Cardiac fibroblast (primary cell): ENCODE measurements at places on chromosomes 6 and 20.
A peak's percentile ranks its signal among the peaks of the same experiment; 100 is the strongest.

GRCh38 chr6:139595183-139595582 is 220.7 kb upstream of the CITED2 start:
- peak; percentile 29 for DNase-seq

GRCh38 chr20:45918779-45919537 is 7.0 kb upstream of the PLTP start:
- DNase-seq, result peak; percentile 48

DNA sequence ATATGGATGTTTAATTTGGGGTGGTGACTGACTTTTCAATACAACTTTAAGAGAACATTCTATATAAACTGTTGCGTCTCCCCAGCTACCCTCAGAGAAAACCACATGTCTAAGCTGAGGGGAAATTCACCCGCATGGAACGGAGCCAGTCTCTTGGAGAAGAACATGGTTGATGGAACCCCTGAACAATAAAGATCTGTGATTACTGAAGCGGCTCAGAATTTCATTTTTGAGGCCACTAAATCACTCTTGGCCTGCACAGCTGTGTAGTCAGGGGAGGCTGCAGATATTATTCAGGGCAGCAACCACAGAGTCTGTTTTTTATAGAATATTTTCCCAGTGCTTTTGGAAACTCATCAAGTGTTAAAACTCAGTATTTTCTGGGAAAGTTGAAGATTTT is 73.8 kb downstream of the EYA4 start:
- DNase-seq, result no peak

DNA sequence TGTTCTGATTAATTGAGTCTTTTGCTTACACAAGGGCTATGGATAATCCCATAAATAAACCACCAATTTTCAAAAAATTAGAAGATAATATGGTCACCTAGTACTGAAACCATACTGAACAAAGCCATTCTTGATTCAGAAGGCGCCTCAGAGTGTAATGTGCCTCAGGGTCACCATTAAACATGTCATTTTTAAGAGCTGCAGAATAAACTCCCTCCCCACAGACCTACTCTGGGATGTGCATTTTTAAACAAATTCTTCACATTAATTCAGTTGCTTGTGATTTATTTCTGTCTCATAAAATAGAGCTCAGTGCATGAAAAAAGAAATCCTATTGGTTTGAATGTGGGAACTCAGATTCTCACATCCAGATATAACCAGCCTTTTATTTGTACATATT is 202.1 kb upstream of the HEY2 start:
- no peak for DNase-seq

DNA sequence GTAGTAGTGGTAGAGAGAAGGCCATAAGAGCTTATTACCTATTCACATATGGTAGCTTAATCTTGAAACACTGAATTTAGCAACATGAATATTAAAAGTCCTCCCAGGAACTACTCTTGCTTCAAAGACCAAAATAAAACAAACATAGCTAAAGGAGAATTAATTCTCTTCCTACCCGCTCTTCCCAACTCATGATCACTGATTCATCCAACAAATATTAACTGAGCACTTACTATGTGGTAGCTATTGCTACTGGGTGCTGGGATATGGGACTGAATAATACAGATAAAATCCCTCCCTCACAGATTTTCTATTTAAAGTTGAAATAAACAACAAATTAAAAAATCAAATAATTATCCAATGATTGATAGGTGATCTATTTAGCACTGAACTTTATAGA is 287.1 kb downstream of the BTBD9 start:
- DNase-seq, result peak; percentile 61

DNA sequence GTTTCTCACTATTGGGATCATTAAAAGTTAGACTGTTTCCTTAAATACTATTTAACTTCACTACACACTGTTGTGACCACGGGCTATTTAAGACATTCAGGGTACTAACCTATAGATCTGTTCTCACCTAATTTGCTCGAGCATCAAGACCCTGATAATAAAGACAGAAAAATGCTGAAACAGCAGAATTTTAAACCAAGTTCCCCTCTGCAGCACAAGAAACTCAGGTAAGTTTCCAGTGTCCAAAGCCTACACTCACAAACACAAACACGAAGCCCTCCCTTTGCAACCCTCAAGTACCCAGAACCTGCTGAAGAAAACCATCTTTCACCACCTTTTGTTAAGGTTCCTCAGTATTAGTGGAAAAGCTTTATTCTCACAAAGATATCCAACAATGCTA is 4.0 kb downstream of the SNX5 start:
- no peak for DNase-seq

DNA sequence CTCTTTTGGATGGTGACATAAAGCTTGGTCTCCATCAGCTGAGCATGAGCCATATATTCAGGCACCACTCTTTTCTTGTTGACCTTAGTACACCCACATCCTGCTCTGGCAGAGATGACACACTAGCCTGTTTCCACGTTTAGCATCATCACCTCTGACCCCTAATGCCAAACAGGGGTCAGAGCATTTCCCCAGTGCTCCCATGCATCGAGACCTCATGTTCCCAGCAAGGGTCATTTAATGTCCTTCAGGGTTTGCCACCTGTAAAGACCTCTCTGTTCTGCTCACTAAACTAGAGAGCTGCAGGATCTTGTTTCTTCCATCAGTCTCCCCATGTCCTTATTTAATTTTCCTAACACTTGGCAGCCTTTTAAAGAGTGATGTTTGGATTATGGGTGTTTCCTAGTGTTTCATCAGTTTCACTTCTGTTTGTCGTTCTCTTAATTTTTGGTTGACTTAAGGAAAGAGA is 97.5 kb downstream of the AIG1 start:
- DNase-seq, result peak; percentile 33

GRCh38 chr20:36818861-36819260 is 45.3 kb upstream of the DSN1 start:
- peak; percentile 35 for DNase-seq

GRCh38 chr6:408599-409102 is 17.1 kb downstream of the IRF4 start:
- DNase-seq, result peak; percentile 46

- DNase-seq, result no peak
Measured at GRCh38 chr6:169802790-169803189, 51.4 kb downstream of the ERMARD start.

GRCh38 chr20:33789109-33789857 is 21.9 kb upstream of the CHMP4B start:
- DNase-seq, result peak; percentile 95

DNA sequence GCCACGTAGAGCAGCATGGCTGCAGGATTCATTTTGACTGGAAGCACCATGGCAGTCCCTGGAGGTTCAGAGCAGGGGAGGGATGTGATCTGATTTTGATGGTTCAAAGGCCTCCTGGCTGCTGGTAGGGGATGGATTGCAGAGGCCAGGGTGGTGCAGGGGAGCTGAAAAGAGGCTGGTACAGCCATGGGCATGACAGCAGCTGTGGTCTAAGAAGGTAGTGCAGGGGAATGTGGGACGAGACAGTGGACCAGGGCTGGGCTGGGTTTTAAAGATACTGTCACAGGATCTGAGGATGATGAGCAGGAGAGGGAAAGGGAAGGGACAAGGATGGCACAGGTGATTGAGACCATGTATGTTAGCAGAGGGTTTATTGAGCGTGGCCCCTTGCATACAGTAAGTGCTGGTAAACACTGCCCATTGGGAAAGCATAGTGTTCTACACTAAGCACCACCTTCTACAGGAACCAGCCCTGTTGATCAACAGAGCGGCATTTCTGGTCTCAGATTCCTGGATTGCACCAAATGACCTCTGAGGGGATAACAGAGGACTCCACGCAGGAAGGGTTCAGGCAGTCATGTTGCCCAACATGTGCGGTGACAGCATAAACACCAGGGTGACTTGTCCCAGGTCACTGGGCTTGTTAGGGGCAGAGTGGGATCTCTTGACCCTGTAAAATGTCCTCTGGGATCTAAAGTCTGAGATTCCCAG is 14.5 kb upstream of the SIRPA start:
- DNase-seq, result no peak

DNA sequence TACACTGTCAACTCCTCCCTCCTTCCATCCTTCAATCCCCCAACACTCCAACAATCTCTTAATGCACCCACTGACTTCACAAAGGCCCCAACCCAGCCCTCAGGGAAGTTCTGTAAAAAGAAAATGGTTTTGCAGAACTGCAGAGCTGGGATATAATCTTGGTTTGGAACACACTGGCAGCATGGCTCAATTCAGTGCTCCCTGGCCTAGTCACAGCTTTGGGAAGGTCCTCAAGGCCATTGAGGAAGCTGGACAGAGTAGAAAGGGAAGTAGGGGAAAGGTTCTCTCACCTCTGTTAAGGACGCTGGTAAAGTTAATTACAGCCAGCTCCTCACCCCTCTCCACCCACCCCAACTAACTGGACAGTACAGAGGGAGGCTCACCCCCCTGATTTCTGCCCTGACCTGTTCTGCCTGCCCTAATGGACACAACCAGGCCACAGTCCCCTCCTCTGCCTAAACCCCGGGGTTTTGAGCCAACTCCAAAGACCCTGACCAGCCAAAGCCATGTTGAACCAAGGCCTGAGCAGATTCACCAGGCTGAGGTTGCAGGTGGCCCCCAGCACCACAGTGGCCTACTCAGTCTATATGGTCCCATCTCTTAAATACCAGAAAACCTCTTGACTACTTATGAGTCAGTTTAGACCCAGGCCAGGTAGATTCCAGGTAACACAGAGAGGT is 49.2 kb downstream of the MAFB start:
- no peak for DNase-seq

GRCh38 chr6:110653381-110653780 is 161.9 kb downstream of the CDK19 start:
- DNase-seq, result no peak

DNA sequence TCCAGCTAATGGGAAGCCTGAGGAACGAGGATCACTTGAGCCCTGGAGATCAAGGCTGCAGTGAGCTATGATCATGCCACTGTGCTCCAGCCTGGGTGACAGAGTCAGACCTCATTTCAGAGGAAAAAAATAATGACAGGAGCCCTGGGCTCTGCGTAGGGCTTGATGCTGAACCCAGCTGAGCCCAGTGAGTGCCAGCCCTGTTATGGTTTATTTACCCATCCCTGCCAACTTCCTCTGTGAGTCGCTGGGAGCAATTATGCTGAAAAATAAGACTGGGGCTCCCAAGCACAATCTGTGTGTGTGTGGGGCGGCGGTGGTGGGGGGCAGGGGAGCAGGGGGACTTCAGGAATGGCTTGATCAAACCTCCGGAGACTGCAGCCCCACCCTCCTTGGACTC is 75.9 kb upstream of the PMEPA1 start:
- DNase-seq, result no peak

DNA sequence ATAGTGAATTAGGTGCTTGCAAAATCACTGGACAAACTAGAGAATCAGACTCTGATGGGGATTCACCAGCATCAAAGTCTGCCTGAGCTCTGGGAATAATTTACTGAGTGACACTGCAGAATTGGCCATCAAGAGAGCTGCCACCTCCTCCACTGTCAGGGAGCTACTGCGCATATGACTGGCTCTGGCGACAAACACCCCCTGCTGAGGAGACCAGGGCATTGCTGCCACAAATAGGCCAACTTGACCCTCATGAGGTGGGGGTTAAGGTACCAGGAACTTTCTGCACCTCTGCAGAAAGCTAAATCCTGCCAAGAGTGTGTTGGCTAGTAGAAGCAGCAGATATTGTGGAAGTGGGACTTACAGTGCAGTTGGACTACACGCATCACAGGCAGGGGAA is 88.0 kb downstream of the CDS2 start:
- DNase-seq, result no peak

DNA sequence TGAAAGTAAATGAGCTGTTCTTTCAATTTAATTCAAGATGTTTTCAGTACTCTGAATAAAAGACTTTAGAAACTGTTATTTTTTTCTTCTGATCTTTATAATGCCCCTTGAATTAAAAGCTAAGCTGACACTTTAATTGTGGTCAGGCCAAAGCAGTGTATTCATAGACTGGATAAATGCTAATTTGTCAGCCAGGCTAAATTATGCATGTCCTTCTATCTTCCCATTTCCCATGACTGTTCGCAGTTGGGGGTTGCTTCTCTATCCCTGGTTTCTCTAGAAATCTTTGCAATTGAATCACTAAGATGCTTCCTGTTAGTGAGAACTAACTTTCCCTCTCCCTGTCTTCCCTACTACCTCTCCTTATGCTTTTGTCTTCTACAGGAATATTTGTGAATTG is 396.2 kb downstream of the RFPL4B start:
- no peak for DNase-seq

GRCh38 chr6:3965071-3965718 is 113.7 kb downstream of the FAM217A start:
- peak; percentile 32 for DNase-seq

DNA sequence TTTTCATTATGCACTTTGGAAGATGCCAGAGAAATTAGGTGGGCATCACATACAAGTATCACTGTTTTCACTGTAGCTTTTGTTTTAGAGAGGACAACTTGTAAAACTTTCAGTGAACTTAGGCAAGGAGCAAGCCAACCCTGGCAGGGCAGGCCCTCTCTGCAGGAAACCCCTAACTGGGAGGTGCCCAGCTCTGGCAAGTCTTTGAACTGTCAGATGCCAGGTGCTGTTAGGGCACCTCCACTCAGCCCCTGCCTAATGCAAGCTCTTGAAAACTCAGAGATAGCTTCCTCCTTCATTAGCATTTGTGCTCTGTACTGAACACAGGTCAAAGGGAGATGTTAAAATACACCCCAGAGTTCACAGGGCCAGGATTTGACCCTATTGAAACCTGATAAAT is 774.2 kb upstream of the FLRT3 start:
- DNase-seq, result no peak

DNA sequence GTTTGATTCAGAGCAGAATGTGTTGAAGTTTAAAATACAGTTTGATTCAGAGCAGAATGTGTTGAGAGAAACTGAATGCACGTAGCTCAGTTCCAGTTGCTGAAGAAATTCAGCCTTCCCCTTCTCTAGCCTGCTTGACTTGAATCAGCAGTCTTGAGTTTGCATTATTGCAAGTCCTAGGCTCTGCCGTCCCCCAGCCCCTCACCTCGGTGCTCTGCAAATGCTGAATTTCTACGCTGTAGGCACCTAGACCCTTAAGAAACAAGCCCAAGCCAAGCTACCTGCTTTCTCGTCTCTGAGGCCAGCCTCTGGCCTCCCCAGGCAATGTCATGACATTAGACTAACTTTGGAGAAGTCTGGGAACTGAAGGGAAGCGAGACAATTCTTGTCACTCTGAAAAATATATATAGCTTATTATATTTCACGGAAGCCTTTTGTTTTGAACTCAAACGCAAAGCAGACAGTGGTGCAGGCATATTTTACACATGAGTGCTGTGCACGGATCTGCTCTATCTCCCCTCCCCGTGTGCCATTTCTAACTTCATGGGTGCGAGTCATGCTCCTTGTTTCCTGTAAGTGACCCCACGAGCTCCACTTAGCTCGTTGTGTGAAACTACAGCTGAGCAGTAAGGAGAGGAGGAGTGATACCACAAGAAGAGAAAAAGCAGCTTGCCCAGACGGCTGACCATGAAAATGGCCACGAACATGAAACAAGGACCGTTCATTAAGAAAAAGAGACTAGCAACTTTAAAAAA is 71.4 kb upstream of the DUSP22 start:
- DNase-seq, result peak; percentile 17

DNA sequence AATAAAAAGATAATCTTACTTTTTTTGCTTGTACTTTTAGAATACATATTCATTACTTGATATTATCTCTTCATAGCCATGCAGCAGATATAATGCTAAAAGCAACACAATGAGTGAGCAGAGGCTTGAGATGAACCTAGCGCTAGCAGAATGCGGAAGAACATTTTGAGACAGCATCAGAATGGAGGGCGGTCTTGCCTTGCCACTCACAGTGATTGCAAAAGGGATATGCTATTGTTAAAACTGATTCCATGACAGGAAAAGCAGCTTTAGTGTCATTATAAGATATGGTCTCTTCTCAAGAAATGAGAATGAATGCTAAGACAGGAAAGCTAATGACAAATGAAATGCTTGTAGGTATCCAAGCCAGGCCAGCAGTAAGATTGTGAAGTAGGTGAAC is 200.0 kb upstream of the GJE1 start:
- no peak for DNase-seq

- no peak for DNase-seq
Measured at GRCh38 chr6:150069706-150070105, 785 bp upstream of the ULBP3 start.
